ENCODE measurements at places on chromosomes 7 and 10. TPM values are rescaled to one million over a fixed set of nuclear protein-coding genes. Genes with fewer than 3 reads are reported as not detected.

GBF1 gene
- total RNA-seq: 15.8 TPM

DNA sequence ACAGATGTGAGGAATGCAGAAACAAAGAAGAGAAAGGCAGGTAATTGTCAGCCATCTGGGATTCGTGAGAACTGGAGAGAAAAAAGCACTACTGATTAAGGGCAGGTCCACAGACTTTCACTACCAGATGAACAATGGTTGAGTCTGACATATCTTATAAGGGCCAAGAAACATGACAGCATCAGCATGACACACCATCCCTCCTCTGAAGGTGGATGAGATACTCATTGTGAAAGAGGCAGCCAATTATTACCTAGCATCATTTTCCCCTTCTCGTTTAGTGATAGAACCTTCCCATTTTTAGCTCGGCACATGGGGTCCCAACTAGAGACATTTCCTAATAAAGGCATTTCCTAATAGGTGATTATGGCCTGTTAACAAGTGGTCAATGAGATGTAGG, 19.2 kb upstream of the MET start:
- DNase-seq: no peak

DNA sequence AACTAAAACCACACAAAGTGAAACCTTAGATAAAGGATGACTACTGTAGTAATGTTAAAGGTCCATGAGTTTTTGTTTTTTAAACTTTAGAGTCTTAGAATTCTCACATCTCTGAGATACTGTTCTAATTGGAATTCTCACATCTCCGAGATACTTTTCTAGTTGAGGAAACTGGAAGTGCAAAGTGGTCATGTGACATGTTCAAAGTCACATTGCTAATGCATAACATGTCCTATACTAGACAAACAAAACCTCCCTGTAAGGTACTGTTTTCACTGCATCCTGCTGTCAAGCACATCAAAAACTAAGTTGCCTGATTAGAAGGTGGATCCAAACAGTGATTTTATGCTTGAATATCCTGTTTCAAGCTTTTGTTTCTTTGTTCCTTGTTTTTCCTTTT, 13.9 kb downstream of the TAX1BP1 start:
- no peak for DNase-seq

GRCh38 chr7:82506702-82507101, 63.1 kb upstream of the CACNA2D1 start:
- peak; percentile 79 for DNase-seq

GRCh38 chr7:73971322-73971703, 56.7 kb upstream of the ELN start:
- DNase-seq: no peak

GFRA1 gene
- total RNA-seq: 47.6 TPM

- no peak for DNase-seq
Observed at GRCh38 chr7:130988443-130988842, 254.4 kb upstream of the KLF14 start.

- no peak for DNase-seq
Observed at GRCh38 chr10:120610791-120611190, 153.8 kb downstream of the PLPP4 start.

DNA sequence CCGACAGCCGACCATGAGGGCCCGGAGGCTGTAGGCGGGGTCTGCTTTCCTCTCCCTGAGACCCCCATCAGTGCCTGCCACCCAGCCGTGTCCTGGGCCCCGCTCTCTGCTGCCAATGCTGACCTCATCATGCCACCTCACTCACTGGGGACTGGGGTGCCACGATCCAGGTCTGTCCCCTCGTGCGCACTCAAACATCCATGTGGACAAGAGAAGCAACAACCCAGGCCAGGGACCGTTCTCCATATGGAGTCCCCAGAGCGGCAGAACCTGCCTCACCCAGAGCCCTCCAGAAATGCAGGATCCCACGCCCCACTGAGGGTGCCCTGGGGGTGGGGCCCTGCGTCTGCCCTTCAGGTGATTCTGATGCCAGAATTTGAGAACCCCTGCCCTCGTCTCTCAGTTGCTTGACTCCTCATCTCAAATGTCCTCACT, 210.0 kb upstream of the PPP2R2D start:
- no peak for DNase-seq

GRCh38 chr10:79243181-79244067, 103.8 kb upstream of the PPIF start:
- peak; percentile 49 for DNase-seq

DNA sequence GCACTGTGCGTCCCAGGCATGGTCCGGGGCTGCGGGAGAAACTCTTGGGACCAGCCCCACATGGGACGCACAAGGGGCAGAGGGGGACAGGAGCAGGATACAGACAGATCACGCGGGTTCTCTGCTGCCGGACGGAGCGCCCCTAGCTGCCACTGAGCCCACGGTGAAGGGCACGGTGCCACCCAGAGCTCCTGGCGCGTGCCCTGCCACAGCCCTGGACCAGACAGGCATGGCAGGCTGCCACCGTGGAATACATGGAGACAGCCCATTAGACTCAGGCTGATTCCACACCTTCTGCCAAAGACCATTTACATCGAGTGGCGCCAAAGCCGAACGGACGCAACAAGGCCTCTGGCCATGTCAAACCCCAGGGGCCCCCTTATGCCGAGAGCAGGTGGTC, 90.4 kb downstream of the MAD1L1 start:
- DNase-seq: no peak

DNA sequence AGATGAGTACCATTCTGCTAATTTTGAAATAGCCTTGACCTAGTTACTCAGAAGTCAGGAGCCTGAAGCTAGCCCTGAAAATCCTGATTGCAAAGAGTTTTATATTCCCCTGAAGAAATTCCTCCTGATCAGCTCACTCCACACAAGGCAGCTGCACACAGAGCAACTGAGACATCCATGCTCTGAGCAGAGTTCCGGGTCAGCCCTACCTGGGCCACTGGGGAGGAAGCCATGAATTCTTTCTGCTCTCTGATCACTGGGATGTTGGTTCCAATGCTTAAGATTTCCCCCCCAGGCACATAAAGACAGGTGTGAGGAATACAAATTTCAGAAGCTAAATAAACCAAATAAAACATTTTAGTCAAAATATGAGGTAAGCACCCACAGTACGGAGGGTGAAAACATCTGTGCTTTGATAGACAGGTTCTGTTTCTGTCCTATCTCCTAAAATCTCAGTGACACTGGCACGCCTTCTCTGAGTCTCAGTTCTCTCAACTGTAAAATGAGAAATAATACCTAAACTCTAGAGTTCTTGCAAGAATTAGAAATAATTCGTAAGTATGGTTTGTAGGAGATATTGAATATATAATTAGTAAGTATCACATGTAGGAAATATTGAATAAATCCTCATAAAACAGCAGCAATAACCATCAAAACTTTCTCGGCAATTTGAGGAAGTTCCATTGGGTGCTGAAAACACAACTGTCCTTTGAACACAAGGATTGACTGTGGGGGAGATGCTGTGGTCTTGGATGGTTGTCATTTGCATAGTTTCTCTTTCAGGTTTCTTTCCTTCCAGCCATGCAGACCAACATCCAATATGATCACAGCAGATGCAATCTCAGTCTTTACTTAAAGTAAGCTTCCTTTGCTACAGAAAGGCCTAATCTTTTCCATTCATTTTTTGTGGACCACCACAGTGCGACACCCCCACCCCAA, 133.0 kb upstream of the TNS3 start:
- DNase-seq: no peak

VWA2 gene
- not detected for total RNA-seq

SMARCD3 gene
- total RNA-seq: 12.0 TPM

All from MG63 (cell line).